Left lobe of liver (tissue), 2 donors: ENCODE measurements at places on chromosomes 13 and 19.

DNA sequence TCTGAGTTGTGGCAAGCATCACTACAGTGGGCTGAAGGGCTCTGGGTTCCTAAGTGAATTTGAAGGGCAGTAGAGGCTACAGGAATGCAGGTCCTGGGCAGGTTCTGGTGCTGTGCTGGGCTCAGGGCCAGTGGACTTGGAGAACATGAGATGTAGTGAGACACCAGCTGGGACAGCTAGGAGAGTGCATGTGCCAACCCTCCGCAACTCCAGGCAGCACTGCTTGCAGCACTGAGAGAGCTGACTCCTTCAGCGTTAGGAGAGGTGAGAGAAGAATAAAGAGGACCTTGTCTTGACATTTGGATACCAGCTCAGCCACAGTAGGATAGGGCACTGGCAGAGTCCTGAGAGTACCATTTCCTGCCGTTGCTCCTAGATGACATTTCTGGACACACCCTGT is 739.9 kb upstream of the PRR20A start:
- DNase-seq: no peak

GRCh38 chr19:40265763-40266099 is 19.4 kb downstream of the AKT2 start:
- DNase-seq: no peak

DNA sequence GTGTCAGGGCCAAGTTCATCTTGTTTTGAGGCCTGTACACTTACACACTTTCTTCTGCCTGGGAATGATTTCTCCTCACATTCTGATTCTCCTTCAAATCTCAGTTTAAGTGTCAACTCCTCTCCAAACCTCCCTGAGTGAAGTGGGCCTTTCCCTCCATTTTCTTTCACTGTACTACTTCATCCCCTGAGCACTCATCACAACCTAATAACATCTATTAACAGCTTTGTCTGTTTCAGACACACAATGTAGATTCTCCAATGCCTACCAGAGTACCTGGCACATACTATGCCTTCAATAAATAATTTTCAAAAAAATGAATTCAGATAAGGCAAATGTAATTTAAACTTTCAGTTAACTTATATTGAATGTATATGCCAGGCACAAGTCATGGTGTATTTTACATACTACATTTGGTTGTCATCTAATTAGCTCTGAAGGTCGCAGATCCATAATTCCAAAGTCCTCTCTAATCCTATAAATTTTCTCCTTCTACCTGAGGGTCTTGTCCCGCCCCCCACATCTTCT is 357 bp upstream of the COG6 start:
- no peak for DNase-seq

- DNase-seq: no peak
Measured at GRCh38 chr19:16442386-16443276, 29.1 kb downstream of the EPS15L1 start.

DNA sequence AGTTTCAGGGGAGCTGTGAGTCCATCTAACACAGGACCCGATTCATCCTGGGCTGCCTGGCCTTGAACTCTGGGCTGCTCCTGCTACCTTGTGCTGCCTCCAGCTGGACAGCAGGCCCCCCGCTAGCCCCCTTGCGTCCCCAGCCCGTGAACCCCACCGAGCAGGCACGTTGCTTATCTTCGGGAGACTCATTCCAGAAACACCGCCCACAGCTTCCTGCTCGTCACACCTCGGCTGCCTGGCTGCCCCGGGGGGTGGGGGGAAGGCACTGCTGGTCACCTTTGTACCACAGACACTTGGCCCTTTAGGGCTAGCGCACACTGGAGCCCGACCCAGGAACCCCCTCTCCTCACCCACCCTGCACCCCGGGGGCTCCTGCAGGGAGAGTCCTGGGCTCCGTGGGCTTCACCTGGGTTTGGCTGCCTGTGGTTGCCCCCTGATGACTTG is 48.1 kb downstream of the CRTC1 start:
- no peak for DNase-seq

GRCh38 chr19:32811151-32811550 is 58.4 kb downstream of the SLC7A9 start:
- no peak for DNase-seq

GRCh38 chr13:30569901-30570576 is 47.7 kb upstream of the USPL1 start:
- DNase-seq: no peak
